Sigmoid colon (tissue), 7 donors: ENCODE measurements at places on chromosomes 6 and 20. TPM values are rescaled to one million over a fixed set of nuclear protein-coding genes. Genes with fewer than 3 reads are reported as not detected.

DNA sequence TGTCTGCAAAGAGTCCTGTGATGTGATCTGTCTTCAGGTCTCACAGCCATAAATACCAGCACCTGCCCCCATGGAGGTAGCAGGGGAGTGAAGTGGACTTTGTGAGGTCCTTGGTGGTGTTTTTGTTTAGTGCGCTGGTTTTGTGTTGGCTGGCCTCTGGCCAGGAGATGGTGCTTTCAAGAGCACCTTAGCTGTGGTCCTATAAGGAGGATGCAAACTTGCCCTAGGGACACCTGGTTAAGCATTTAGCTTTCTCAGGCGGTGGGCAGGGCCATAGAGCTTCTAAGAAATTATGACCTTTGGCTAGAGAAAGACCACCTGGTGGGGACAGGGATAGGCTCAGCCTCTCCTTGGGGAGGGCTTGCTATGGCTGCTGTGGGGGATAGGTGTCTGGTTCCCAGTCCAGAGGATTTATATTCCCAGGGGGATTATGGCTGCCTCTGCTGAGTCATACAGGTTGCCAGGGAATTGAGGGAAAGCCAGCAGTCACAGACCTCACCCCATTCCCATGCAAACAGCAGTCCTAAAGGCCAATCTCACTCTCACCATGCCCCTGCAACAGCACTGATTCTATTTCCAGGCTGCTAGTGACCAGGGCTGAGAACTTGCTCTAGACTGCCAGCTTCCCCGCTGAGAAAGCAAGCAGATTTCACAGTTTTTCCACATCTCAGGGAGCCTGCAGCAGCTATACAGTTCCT is 259.3 kb downstream of the TFAP2B start:
- no peak for DNase-seq

DDRGK1 gene
- 86.1 TPM for total RNA-seq

DNA sequence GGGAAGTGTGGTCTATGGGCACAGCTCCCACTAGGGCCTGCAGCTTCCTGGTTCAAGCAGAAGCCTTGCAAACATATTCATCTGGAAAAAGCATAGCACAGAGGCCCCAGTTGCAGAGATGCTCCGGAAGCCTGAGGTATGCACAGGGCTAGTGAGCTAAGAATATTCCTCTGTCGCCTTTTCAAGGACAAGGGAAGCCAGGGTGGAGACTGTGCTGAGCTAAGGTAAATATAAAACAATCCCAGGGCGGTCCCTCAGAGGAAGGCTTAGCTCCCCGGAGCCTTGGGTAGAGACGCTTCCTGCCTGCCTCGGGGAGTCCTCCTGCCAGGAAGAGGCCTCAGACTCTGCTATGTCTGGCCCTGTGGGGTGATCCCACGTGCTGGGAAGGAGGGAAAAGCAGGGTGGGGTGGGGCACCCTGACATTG is 134.8 kb upstream of the FOXA2 start:
- DNase-seq, result no peak

MRPS10 gene
- 35.0 TPM for total RNA-seq

BPIFB1 gene
- not detected for total RNA-seq

DNA sequence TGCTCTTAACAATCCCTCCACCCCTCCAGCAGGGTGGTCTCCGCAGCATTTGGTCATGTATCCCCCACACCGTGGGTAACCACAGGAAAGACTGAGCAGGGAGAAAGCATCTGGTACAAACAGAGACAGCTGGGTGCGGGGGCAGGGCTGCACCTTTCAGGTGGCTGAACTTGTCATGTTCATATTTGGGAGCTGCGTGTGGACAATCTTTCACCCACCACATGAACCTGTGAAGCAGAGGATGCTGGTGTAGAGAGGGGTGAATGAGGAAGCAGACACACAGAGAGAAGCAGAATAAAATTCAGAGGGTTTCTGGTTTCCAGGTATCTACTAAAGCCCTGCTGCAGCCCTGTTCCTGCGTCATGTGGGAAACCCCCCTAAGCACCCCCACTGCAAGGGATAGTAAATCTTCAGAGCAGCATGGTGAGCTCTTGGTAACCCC is 8.9 kb downstream of the GFOD1 start:
- DNase-seq, result no peak

ZBTB12 gene
- total RNA-seq, result 1.1 TPM

KIF13A gene
- total RNA-seq, result 55.3 TPM

ADGRB3 gene
- total RNA-seq, result 10.7 TPM

GRCh38 chr6:79797912-79798311 is 149.4 kb downstream of the ELOVL4 start:
- DNase-seq, result no peak

PTCHD4 gene
- total RNA-seq, result 1.1 TPM

- no peak for DNase-seq
Observed at GRCh38 chr20:6269168-6269873, 146.5 kb upstream of the FERMT1 start.

- no peak for DNase-seq
Observed at GRCh38 chr20:53613748-53614147, 20.1 kb upstream of the ZNF217 start.

- peak; percentile 28 for DNase-seq
Observed at GRCh38 chr6:149983145-149983544, 19.4 kb downstream of the ULBP1 start.

- no peak for DNase-seq
Observed at GRCh38 chr6:167113935-167114910, 8.7 kb upstream of the CCR6 start.

DNA sequence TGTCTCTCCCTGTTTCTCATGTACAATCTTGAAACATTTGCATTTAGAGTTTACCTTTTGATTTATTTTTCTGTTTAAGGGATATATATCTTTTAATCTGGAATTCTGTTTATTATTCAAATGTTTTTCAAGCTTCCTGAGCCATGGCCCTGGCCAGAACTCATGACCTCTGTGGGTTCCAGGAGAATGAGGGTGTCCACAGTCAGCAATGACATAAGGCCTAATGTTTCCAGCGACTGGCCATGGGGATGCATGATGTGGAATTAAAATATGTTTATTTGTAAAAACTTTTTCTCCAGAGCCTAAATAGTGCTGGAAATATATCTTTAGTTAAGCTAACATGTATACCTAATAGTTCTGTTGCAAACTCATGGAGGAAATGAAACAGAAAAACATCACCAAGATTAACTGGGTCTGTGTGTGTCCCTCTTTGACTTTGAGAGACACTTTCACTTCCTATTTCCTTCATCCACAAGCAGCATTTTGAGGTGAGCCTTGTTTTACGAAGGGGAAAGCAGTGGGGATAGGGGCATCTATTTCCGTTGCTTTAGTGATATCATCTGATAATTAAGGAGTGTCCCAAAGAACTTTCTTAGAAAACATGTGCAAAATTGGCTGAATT is 87.6 kb downstream of the SMOC2 start:
- DNase-seq, result no peak

TRDN gene
- not detected for total RNA-seq

- DNase-seq, result no peak
Observed at GRCh38 chr6:109978174-109979032, at the start of gene GPR6. TSS of gene GPR6 (plus strand) at chr6:109978311. CDS start at chr6:109979113, 802 bp downstream.

GRCh38 chr20:33249456-33249855 is 13.7 kb downstream of the BPIFA1 start:
- no peak for DNase-seq

- no peak for DNase-seq
Observed at GRCh38 chr20:2760952-2761305, 39.5 kb downstream of the CPXM1 start.

DNA sequence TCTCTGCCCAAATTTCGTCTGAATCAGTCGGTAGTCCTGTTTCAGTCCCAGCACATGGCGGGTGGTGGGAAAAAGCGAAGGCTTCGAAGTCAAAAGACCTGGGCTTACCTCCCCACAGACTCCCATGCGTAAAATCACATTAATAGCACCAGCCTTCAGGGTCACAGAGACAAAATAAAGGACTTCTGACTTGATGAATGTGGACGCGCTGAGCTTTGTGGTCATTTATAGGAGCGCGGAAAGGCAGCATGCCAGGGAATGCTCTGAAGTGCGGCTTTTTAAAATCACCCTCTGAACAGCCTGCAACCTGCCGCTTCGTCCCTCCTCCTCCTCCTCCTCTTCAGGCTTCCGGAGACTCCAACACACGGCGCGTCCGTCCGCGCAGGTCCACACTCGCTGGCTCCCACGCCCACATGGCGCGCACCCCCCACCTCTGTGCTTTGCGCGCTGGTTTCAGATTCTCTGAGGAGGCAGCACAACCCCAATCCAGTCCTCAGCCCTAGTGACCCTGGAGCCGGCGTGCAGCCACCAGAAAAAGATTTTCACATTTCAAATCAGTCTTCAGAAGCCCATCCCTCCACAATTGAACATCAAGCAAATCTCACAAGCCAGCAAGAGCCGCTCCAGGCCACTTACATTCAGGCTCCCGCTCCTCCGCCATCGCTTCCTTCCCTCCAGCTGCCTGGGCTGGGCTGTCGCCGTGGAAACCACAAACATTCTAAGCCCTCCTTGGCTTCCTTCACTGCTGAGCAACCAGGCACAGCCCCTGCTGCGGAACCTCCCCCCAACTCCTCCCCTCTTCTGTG is at the start of gene C6orf118:
TSS of gene C6orf118 (minus strand) at position 680 of the 806 bp plus-strand sequence. CDS start at position 661, 19 bp downstream.
- DNase-seq, result peak; percentile 69

DNA sequence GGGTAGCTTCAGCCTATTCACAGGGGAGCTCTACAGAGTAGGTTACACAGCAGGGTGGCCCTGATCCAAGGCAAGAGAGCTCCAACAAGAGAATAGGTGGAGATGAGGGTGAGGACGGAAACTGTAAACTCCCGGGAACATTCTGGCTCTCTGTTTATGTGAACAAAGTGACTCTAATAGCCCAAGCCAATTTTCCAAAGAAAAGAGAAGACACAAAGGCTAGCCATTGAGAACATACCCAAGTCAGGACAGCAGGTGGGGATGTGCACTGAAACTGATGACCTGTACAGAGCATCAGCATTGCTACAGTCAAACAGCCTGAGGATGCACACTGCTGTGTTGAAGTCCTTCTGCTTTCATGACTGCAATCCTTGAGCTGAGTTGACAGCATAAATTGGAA is 136.0 kb upstream of the TOP1 start:
- DNase-seq, result no peak

DNA sequence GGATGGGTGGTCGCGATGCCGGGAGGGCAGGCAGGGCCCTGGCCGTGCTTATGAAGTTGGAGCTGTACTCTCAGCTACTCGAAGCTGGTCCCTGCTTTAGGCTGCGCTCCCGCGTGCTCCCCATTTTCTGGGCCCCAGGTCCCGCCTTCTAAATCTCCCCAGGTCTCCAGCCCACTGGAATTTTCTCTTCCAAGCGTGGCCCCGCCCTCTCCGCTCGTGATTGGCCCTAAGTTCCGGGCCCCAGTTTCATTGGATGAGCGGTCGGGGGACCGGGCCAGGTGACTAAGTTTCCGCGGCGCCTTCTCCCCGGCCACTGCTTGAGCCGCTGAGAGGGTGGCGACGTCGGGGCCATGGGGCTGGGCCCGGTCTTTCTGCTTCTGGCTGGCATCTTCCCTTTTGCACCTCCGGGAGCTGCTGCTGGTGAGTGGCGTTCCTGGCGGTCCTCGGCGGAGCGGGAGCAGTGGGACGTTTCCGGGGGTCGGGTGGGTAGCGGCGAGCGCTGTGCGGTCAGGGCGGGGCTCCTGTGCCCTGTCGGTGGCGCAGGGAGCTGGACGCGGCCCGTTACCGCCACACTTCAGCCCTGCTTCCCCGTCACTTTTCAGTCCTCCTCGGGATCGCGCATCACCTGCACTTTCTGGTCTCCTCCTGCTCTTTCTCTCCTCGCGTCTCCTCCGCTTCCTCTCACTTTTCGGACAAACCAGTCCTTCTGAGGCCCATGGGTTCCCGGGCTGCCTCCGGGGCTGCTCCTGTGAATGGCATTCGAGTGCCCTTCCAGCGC is at the start of gene MICA:
TSS of gene MICA (plus strand) at position 313 of the 778 bp plus-strand sequence. CDS start at position 351, 38 bp downstream.
- peak; percentile 96 for DNase-seq

- DNase-seq, result no peak
Observed at GRCh38 chr20:44566018-44566417, 16.4 kb upstream of the PKIG start.

DEFB112 gene
- not detected for total RNA-seq

DNA sequence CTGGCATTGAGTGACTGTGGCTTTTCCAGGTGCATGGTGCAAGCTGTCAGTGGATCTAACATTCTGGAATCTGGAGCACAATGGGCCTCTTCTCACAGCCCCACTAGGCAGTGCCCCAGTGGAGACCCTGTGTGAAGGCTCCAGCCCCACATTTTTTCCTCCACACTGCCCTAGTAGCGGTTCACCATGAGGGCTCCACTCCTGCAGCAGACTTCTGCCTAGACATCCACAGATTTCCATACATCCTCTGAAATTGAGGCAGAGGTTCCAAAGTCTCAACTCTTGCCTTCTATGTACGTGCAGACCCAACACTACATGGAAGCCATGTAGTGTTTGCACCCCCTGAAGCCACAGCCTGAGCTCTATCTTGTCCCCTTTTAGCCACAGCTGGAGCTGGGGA is 118.0 kb upstream of the BMP5 start:
- DNase-seq, result no peak

TRIM40 gene
- not detected for total RNA-seq
